ENCODE measurements at places on chromosomes 1 and 21.
A peak's percentile ranks its signal among the peaks of the same experiment; 100 is the strongest.

GRCh38 chr1:7781501-7781900 lies 2.6 kb upstream of the PER3 start:
- DNase-seq, result no peak

DNA sequence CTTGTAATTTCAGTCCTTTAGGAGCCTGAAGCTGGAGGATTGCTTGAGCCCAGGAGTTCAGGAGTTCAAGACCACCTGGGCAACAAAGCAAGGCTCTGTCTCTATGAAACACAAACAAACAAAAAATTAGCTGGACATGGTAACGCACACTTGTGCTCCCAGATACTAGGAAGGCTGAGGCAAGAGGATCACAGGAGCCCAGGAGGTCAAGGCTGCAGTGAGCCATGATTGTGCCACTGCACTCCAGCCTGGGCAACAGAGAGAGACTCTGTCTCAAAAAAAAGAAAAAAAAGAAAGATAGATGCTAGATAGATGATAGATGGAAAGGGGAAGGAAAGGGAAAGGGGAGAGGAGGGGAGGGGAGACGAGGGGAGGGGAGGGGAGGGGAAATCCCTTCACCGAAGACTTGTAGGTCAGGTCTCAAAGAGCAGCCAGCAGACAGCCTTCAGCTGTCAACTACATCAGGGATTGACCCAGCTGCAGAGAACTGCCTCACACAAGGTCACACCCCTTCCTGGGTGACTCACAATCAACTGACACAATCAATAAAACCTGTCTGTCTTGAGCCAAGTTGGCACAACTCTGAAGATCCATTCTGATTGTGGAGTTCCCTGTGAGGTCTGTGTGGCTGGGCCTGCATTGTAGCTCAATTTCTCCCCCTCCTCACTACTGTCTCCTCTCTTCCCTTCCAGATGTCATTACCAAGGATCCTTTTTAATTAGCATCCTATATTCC lies 200.6 kb downstream of the RGS7 start:
- DNase-seq, result peak; percentile 57

DNA sequence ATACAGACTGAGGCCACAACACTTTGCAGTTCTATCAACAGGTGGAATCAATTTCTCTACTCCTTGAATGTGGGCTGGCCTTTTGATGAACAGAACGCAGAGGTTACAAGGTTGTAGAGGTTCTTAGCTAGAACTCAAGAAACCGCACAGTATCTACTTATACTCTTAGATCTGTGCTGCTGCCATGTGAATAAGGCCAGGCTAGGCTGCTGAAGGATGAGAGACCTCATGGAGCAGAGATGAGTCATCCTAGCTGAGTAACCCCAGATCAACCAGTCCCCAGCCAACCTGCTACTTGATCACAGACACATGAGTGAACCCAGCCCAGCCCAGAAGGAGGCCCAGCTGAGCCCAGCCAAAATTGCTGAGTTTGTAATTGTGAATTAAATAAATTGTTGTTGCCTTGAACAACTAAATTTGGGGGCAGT lies 35.3 kb upstream of the BCAR3 start:
- DNase-seq, result no peak

- no peak for DNase-seq
These were observed 248.3 kb downstream of the AKT3 start for GRCh38 chr1:243601720-243602119.

DNA sequence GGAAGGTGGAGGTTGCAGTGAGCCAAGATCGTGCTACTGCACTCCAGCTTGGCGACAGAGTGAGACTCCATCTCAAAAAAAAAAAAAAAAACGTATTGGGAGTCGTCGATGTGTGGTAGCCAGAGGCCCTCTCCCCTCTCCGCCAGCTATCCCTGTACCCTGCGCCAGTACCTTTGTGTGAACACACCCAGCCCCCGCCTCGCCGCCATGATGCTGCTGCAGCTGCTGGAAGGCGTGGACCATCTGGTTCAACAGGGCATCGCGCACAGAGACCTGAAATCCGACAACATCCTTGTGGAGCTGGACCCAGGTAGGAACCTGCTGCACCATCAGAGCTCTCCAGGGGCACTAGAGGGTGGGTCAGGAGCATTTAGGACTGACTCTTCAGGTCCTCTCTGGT lies 12.2 kb downstream of the PINK1 start:
- DNase-seq, result no peak

- peak; percentile 31 for DNase-seq
These were observed 99.7 kb downstream of the NFIA start for GRCh38 chr1:61182049-61182448.
